ENCODE measurements at places on chromosomes 6 and 20.

DNA sequence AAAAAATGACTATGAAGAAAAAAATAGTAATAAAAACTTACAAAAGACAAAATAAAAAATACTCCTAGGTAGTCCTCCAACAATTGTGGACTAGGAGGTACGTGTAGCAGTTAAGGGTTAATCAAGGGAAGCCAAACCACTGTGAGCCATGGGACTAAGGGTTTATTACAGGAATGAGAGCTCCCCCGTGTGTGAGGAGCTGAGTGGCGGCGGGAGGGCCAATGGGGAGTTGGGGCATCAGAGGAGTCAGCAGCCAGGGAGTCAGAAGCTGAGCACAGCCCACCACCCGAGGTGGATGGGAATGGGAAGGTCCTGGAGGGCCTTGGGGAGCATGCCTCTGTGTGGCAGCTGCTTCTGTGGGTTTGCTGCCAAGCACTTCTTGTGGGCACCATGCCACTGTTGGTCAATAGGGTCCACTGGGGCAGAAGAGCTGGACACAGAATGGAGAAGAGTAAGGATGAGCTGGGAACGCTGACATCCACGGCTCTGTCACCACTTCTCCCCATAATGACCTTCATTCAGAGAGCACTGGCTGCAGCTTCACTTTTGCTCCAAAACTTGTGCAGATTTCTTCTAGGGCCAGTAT lies 373.3 kb downstream of the CDKAL1 start:
- no peak for ATAC-seq

- ATAC-seq = no peak
Measured at GRCh38 chr6:27839626-27840475, 72.3 kb downstream of the OR2B2 start.

DNA sequence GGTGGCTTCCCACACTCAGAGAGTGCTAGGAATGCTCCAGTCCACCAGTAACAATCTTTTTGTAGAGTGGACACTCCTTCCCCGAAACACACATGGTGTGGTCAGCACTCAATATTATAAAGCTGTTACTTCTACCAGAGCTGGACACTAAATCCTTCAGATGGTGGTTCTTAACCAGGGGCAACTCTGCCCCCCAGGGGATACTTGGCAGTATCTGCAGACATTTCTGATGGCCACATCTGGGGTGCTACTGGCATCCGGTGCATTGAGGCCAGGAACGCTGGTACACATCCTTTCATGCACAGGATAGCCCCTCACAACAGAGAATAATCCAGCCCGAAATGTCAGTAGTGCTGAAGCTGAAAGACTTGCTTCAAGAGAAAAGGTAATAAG lies 124.4 kb downstream of the NFATC2 start:
- ATAC-seq = no peak

GRCh38 chr6:163414946-163415619 lies 565 bp downstream of the QKI start:
- peak; percentile 27 for ATAC-seq

GRCh38 chr6:39602601-39603519 lies 122.3 kb downstream of the KIF6 start:
- peak; percentile 73 for ATAC-seq

GRCh38 chr6:25181923-25182322 lies 97.3 kb upstream of the CARMIL1 start:
- ATAC-seq = no peak

- ATAC-seq = no peak
Measured at GRCh38 chr6:162100096-162100495, 627.5 kb downstream of the PRKN start.

DNA sequence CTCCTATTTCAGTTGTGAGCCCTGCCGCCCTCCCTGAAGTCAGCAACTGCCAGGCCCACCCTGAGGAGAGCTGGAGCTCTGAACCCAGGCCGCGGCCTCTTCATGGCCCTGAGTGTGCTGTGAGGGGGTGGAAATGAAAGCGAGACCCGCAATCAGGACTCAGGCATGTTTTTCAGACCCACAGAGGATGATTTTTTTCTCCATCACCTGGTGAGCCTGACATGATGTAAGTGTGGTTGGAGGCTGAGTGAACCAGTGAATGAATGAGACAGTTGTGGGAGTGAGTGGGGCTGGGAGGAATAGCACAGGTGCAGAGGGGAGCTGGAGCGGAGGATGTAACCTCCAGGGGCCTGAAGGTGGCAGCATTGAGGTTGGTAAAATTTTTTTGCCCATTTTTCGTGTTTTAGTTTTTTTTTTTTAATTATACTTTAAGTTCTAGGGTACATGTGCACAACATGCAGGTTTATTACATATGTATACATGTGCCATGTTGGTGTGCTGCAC lies 18.3 kb downstream of the RAET1L start:
- peak; percentile 2 for ATAC-seq

- ATAC-seq = peak; percentile 85
Measured at GRCh38 chr6:128655978-128656498, 135.6 kb upstream of the PTPRK start.
